Aorta (tissue), 5 donors: ENCODE measurements at places on chromosomes 7 and 10.

GRCh38 chr10:62457598-62457997, 83.4 kb downstream of the ZNF365 start:
- H3K27ac ChIP-seq, result no peak overlapping the region
- DNase-seq, result no peak
- H3K27me3 ChIP-seq, result no peaks in the 10 kb centered on the region
- H3K36me3 ChIP-seq, result no peaks in the 10 kb centered on the region
- no peak overlapping the region for H3K4me3 ChIP-seq
- no peaks in the 10 kb centered on the region for H3K4me1 ChIP-seq

DNA sequence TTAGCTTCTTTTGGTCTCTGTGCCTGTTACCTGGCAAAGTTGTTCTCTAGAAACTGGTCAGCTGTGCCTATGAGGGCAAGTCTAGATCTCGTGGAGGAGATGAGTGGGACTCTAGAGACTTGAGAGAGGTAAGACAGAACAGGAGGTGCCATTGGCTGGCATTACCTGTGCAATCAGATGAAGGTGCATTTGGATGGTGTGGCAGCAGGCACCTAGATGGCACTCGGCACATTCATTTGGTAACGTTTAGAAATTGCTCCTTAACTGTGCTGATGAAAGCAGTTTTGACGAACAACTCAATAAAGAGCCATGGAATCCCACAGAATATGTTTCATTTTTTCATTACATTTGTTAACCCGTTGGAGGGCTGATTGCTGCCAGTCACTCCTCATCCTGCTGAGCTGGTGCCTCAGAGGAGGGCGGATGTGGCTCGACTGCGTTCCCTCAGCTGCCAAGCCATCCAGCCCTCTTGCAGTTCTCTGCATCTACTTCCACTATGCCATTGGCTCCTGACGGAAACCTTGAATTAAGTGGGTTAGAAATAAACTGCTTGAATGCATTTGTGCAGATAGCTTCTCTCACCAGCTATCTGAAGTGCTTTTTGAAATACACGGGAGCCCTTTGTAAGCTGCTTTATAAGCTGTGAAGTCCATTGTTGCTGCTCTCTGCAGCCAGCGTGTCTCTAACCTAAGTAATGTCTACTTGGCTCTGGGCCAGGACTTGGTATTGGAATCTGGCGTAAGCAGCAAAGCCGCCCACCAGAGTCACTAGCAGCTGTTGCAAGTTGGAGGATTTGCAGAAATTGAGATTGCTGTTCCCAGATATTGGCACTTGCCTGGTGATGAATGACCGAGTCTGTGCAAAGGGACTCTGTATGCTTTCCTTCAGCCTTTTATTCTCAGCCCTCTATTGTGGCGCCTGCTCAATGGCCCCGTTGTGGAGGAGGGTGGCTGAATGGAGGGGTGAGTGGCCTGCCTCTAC, 87.4 kb downstream of the LRRC4 start:
- no peak overlapping the region for H3K4me3 ChIP-seq
- H3K36me3 ChIP-seq, result peaks cover 3% of the 10 kb centered on the region
- H3K27ac ChIP-seq, result no peak overlapping the region
- no peaks in the 10 kb centered on the region for H3K27me3 ChIP-seq

DNA sequence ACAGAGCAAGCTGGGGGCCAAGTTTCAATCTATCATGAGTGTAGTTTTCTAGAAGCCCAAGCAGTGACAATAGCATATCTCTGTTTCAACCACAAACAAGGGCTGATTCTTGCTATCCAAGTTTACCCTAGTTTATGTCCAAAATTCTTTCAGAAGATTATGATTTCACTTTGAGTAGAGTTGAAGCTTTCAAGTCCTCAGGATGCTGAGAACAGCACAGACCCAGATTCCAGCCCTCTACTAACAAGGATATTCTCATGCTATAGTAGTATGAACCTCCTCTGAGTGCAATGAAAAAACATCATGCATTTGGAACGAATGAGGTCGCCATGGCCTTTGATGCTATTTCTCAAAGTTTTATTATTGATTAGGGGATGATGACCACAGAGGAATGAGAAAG, 344.1 kb upstream of the NPVF start:
- no peaks in the 10 kb centered on the region for H3K27me3 ChIP-seq
- H3K27ac ChIP-seq, result no peak overlapping the region
- no peaks in the 10 kb centered on the region for H3K36me3 ChIP-seq

- peaks cover 3% of the 10 kb centered on the region for H3K4me1 ChIP-seq
- H3K27me3 ChIP-seq, result no peaks in the 10 kb centered on the region
- H3K4me3 ChIP-seq, result no peak overlapping the region
- no peaks in the 10 kb centered on the region for H3K36me3 ChIP-seq
- DNase-seq, result no peak
These were observed 28.4 kb downstream of the ITGB1 start for GRCh38 chr10:32929634-32930033.

DNA sequence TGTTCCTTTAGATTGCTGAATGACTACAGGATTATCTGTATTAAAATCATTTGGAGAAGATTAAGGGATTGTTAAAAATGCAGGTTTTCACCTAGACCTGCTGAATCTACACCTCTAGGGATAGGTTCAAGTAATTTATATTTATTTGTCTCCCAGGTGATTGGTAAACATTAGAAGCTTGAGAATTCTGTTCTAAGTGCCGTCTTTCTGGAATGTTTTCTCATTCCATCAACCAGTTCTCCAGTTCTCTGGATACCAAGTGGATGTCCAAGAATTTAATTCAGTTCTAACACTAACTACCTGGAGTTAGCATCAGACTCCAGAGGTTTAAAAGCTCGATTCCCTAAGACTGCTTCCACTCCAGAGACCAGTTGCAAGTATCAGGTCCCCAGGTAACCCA, 110.9 kb downstream of the PRTFDC1 start:
- H3K4me1 ChIP-seq, result no peaks in the 10 kb centered on the region
- DNase-seq, result no peak
- no peak overlapping the region for H3K4me3 ChIP-seq
- H3K27ac ChIP-seq, result no peak overlapping the region

GRCh38 chr7:116698930-116699721, 27.1 kb downstream of the MET start:
- H3K4me1 ChIP-seq, result no peaks in the 10 kb centered on the region
- H3K4me3 ChIP-seq, result no peak overlapping the region
- no peaks in the 10 kb centered on the region for H3K27me3 ChIP-seq
- no peaks in the 10 kb centered on the region for H3K36me3 ChIP-seq
- no peak for DNase-seq
- no peak overlapping the region for H3K27ac ChIP-seq

DNA sequence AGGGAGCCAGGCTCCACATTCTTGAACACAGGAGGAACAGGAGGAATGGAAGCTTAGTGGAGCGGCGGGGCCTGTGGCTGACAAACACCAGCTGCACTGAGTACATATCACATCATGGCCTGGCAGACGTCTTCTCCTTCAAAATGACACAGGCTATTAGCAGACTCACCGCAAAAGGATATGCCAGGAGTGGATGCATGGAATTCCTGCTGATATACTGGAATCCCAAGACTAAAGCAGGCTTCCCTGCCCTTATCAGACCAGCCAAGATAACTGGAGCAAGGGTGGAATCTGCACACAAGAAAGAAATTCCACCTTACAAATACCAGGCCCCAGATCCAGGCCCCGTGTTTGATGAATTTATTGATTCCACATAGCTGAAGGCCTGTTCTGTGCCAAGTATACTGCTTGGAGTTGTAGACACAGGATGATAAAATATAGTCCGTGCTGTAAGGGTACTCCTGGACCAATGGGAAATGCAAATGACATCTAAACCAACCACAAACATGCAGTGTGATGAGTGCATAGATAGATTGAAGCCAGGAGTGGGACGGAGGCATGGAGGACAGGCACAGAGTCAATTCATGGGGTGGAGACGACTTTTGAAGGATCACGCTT, 480.5 kb upstream of the ZMIZ1 start:
- no peak overlapping the region for H3K27ac ChIP-seq
- DNase-seq, result no peak
- H3K36me3 ChIP-seq, result no peaks in the 10 kb centered on the region
- H3K4me1 ChIP-seq, result peaks cover 2% of the 10 kb centered on the region

DNA sequence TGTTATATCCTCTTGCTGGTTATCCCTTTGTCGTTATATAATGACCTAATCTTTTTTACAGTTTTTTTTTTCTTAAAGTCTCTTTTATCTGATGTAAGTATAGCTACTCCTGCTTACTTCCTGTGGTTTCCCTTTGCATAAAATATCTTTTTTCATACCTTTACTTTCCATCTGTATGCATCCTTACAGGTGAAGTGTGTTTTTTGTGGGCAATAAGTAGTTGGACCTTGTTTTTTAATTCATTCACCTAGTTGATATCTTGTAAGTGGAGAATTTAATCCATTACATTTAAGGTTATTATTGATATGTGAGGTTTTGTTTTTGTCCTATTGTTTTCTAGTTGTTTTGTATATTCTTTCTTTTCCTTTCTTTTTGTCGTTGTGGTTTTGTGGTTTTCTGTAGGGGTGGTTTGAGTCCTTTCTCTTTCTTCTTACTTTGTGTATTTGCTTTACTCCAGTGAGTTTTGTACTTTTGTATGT, 168.6 kb downstream of the MLLT10 start:
- no peak overlapping the region for H3K27ac ChIP-seq
- no peak overlapping the region for H3K4me3 ChIP-seq
- H3K27me3 ChIP-seq, result no peaks in the 10 kb centered on the region
- no peaks in the 10 kb centered on the region for H3K36me3 ChIP-seq

DNA sequence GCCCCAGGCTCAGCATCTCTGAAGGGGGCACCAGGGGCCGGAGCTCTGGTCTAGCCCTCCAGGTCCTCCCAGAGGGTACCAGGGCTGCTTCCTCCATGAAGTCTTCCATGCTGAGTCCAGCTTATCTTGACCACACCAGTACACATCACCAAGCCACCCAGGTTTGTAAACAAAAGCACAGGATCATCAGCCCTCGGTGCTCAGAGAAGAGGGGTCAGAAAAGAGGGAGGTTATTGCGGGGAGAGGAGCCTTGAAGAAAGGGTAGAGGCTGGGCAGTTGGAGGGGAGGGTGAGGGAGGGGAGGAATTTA, 23.9 kb downstream of the AQP1 start:
- H3K27me3 ChIP-seq, result no peaks in the 10 kb centered on the region
- DNase-seq, result no peak
- H3K4me3 ChIP-seq, result no peak overlapping the region
- H3K27ac ChIP-seq, result no peak overlapping the region
- H3K36me3 ChIP-seq, result no peaks in the 10 kb centered on the region
- H3K4me1 ChIP-seq, result no peaks in the 10 kb centered on the region

GRCh38 chr7:47291461-47292081, 290.3 kb downstream of the TNS3 start:
- H3K36me3 ChIP-seq, result peaks cover 4% of the 10 kb centered on the region
- no peaks in the 10 kb centered on the region for H3K27me3 ChIP-seq
- no peak overlapping the region for H3K4me3 ChIP-seq
- H3K4me1 ChIP-seq, result peaks cover 9% of the 10 kb centered on the region

DNA sequence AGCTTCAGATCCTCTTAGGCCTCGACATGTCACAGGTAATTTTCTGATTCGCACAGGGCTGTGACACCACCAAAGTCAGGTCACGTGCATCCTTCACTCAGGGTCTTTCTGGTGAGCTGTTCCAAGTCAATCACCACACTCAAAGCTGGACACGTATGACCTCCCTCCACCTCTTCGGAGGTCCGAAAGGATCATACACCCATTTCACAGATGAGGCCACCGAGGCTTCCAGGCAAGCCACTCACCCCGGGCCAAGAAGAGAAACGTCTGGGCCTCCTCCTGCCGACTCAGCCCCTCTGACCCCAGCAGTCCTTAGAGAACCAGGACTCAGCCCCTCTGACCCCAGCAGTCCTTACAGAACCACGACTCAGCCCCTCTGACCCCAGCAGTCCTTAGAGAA, 74.6 kb downstream of the FOXL3 start:
- H3K36me3 ChIP-seq, result no peaks in the 10 kb centered on the region
- H3K4me3 ChIP-seq, result no peak overlapping the region
- no peaks in the 10 kb centered on the region for H3K27me3 ChIP-seq
- peak; percentile 57 for DNase-seq
- no peaks in the 10 kb centered on the region for H3K4me1 ChIP-seq
- H3K27ac ChIP-seq, result no peak overlapping the region

DNA sequence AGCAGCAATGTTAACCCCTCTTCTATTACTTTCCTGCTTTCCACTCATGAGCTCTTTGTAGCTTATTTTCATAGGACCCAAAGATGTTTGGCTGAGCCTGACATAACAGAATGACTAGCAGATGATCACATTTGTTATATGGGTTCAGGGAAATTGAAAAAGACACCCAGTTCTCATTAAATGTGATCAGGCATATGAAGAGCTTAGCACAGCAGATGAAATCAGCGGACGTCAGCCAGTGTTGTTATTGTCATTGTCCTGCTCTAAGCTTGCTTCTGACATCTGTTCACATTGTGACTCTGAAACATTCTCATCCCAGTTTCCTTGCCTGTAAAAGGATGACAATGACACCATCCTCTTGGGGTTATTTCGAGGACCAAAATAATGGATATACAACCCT, 43.5 kb downstream of the FAM241B start:
- H3K4me3 ChIP-seq, result no peak overlapping the region
- no peaks in the 10 kb centered on the region for H3K4me1 ChIP-seq
- no peaks in the 10 kb centered on the region for H3K27me3 ChIP-seq
- H3K27ac ChIP-seq, result no peak overlapping the region

GRCh38 chr7:55127622-55128081, 108.8 kb downstream of the EGFR start:
- peaks cover 3% of the 10 kb centered on the region for H3K4me1 ChIP-seq
- no peak overlapping the region for H3K4me3 ChIP-seq
- peak overlapping the region; percentile 54 for H3K27ac ChIP-seq
- H3K36me3 ChIP-seq, result no peaks in the 10 kb centered on the region

DNA sequence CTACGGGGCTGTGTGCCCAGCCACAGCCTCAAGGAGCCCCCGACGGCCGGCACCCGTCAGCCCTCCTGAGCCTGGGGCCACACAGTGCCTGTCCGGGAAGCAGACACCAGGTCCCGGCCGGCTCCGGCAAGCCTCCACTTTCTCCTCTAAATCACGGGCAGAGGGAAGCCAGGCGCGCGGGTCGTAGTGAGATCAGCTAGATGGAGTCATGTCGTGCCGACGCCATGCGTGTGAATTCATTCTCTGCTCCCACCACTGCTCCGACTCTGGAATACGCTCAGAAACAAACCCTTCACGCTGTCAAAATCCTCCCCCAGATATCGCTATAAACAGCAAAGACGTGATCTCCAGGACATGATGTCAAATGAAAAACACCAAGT, 93.7 kb upstream of the DNAAF5 start:
- no peak overlapping the region for H3K4me3 ChIP-seq
- no peak for DNase-seq
- no peak overlapping the region for H3K27ac ChIP-seq
- no peaks in the 10 kb centered on the region for H3K36me3 ChIP-seq
- no peaks in the 10 kb centered on the region for H3K4me1 ChIP-seq
- H3K27me3 ChIP-seq, result no peaks in the 10 kb centered on the region

- no peak overlapping the region for H3K27ac ChIP-seq
- H3K4me1 ChIP-seq, result no peaks in the 10 kb centered on the region
- peaks cover 1% of the 10 kb centered on the region for H3K27me3 ChIP-seq
These were observed 251.7 kb downstream of the SNX10 start for GRCh38 chr7:26543340-26543739.

- no peaks in the 10 kb centered on the region for H3K27me3 ChIP-seq
- no peaks in the 10 kb centered on the region for H3K36me3 ChIP-seq
These were observed 134.2 kb downstream of the TSPAN12 start for GRCh38 chr7:120723465-120724385.

GRCh38 chr10:13236638-13237037, 2.5 kb upstream of the UCMA start:
- no peaks in the 10 kb centered on the region for H3K27me3 ChIP-seq
- DNase-seq, result no peak
- no peak overlapping the region for H3K27ac ChIP-seq
- no peaks in the 10 kb centered on the region for H3K4me1 ChIP-seq
- no peak overlapping the region for H3K4me3 ChIP-seq

GRCh38 chr7:116095396-116095795, 64.8 kb upstream of the TFEC start:
- no peaks in the 10 kb centered on the region for H3K36me3 ChIP-seq
- H3K27me3 ChIP-seq, result no peaks in the 10 kb centered on the region
- H3K4me3 ChIP-seq, result no peak overlapping the region
- no peak for DNase-seq
